ENCODE measurements at places on chromosomes 7 and 10.

DNA sequence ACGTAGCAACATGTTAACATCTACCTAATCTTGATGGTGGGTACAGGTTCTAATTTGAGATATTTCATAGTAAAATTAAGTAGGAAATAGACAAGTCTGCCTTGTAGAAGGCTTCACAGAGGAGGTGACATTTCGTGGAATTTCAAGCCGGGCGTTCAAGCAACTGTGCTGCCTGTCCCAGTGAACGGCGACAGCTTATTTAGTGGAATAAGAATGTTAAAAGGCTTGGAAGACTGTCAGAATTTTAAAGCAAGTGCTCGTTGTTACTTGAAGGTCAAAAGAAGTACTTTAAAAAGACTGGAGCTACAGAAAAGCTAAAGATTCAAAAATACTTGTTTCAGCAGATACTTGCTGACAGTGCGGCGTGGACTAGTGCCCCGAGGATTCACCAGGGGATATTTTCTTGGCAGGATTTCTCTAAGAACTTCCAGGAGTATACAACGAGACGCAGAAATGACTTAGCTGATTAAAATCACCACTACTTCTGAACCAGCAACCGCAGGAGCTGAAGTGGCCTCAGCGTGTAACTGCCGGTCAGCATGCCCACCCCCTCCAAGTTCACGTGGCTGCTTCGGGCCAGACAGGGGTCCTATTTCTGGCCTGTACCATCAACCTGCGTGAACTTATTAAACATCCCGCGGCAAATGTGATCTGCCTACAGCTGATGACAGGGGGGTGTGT is 46.5 kb downstream of the CTBP2 start:
- no peak for DNase-seq

- no peak for DNase-seq
These were observed 40.3 kb downstream of the NEURL1 start for GRCh38 chr10:103533827-103534226.

- DNase-seq = no peak
These were observed 5.4 kb downstream of the PRF1 start for GRCh38 chr10:70596860-70597809.

DNA sequence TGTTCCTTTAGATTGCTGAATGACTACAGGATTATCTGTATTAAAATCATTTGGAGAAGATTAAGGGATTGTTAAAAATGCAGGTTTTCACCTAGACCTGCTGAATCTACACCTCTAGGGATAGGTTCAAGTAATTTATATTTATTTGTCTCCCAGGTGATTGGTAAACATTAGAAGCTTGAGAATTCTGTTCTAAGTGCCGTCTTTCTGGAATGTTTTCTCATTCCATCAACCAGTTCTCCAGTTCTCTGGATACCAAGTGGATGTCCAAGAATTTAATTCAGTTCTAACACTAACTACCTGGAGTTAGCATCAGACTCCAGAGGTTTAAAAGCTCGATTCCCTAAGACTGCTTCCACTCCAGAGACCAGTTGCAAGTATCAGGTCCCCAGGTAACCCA is 110.9 kb downstream of the PRTFDC1 start:
- no peak for DNase-seq

DNA sequence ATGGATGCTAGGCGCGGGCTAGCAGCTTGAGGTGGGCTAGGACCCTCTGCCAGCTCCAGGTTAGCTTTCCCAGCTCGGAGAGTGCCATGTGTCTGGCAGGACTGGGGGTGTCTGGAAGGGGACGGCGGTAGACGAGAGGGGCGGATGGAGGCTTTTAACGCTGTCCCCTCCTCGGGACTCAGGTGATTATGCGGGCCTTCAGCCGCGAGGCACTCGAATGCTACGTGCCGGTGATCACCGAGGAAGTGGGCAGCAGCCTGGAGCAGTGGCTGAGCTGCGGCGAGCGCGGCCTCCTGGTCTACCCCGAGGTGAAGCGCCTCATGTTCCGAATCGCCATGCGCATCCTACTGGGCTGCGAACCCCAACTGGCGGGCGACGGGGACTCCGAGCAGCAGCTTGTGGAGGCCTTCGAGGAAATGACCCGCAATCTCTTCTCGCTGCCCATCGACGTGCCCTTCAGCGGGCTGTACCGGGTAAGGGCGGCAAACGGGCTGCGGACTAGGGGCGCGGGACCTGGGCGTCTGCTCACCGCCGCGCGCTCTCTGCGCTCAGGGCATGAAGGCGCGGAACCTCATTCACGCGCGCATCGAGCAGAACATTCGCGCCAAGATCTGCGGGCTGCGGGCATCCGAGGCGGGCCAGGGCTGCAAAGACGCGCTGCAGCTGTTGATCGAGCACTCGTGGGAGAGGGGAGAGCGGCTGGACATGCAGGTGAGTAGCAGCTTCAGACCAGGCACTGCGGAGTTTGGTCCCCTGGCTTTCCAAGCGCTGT is 1.1 kb downstream of the CYP26A1 start:
- no peak for DNase-seq

GRCh38 chr10:50577010-50577409 is 46.7 kb downstream of the SGMS1 start:
- DNase-seq = no peak

GRCh38 chr7:19427944-19428343 is 280.9 kb downstream of the POLR1F start:
- no peak for DNase-seq

- DNase-seq = no peak
These were observed 178.4 kb downstream of the CPEB3 start for GRCh38 chr10:92112462-92112861.

DNA sequence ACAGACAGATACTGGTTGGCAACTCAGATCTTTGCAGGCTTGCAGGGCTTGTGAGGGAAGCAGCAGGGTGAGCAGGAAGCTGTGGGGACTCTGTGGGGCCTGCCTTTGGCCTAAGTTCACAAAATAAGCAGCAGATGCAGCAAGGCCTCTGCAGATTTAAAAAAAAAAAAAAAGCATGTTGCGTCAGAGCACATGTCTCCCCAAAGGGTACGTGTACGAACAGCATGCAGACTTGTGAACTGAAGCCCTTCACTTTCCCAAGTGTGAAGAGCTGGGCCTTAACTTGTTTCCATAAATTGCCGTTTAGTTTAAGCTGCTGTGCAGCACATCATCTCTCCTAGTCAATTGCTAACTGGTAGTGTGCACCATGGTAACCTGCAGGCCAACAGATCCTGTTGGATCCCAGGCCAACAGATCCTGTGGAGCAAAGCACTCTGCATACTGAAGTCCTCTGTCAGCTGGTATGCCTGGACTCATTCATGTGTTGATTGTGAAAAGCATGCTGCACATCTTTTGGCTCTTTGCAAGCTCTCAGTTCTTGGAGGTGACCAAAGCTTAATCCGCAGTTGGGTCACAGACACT is 10.8 kb upstream of the XPNPEP1 start:
- no peak for DNase-seq

DNA sequence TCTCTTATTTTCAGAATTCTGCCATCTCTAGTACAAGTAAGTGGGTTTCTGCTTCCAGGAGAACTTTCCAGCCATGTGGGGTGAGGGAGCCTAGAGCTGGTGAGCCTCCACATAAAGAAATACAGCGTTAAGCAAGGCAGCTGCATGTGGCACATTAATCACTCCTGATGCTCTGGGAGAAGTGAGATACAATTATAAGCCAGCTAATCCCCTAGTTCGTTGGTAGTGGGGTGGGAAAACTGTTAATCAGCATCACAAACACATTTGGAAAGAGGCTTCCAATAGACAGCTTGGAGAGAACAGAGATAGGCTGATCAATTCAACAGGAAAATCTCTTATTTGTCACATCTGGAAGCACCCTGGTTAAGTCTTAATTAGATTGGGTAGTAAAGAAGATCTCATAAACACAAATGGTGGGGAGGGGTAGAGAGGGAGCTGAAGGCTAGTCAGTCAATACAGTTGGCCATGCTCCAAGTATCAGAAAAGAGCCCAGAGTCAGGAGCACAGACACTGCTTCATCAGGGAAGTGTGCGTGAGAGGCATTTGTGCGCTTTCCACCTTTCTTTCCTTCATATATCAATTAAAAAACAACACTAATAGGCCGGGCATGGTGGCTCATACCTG is 130.6 kb downstream of the SORCS1 start:
- DNase-seq = no peak

- no peak for DNase-seq
These were observed 37.6 kb downstream of the RHOBTB1 start for GRCh38 chr10:60906411-60906810.

DNA sequence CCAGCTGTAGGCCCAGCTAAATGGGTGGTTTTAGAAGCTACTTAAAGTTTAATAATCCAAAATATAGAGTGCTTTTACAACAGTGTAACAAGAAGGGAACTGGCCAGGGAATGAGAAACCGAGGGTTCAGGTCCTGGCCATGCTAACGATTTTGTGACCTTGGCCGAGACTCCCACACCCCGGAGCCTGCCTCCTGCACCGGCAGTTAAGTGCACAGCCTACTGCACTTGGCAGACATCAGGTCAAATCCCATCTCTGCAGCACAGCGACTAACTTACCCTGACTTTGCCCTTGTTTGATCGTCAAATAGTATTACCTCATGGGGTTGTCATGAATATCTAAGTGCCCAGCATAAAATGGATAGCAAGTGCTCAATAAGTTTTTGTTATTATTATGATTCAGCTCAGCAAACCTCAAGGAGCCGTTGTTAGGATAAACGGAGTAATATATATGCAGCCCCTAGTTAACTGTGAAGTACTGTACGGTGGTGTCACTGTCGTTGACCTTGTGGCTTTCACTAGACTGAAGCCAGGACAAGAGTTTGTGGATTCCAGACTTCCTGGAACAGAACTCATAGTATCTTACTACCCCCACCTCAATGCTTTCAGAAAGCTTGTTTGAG is 35.5 kb downstream of the LYZL1 start:
- DNase-seq = no peak

- peak; percentile 31 for DNase-seq
These were observed 72.6 kb upstream of the PDLIM1 start for GRCh38 chr10:95363303-95363912.

DNA sequence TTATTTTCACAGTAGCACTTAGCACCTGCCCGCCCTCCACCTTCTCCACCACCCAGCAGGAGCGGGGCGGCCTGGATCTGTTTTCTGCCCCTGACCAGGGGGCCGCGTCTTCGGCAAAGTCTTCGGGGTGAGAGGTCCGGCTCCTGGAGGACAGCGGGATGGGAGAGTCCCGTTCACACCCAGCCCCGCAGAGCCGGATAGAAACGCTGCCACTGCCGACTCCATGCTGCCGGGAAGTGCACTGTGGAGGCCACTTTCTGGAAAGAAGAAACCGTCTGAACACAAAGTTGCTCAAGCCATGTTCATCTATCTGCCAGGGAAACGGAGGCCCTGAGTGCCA is 14.5 kb upstream of the ZNF273 start:
- DNase-seq = peak; percentile 16

DNA sequence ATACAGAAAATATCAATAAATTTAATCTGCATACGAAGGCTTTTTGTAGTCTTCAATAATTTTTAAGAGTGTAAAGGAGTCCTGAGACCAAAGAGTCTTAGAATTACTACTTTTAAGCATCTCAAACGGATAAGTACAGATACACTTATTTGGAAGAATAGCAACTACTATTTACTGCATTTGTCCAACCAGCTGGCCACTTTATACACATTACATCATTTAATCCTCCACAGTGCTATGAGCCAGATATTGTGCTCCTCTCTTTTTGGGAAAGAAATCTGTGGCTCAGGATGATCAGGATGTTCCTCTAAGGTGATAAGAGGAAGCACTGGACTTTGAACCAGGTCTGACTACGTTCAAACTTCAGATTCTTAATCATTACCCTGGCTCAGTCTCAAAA is 588.6 kb upstream of the LRRTM3 start:
- DNase-seq = no peak

- DNase-seq = no peak
These were observed 149.5 kb upstream of the NPY start for GRCh38 chr7:24134535-24134934.

- no peak for DNase-seq
These were observed 7.7 kb upstream of the CCDC172 start for GRCh38 chr10:116316503-116316902.

DNA sequence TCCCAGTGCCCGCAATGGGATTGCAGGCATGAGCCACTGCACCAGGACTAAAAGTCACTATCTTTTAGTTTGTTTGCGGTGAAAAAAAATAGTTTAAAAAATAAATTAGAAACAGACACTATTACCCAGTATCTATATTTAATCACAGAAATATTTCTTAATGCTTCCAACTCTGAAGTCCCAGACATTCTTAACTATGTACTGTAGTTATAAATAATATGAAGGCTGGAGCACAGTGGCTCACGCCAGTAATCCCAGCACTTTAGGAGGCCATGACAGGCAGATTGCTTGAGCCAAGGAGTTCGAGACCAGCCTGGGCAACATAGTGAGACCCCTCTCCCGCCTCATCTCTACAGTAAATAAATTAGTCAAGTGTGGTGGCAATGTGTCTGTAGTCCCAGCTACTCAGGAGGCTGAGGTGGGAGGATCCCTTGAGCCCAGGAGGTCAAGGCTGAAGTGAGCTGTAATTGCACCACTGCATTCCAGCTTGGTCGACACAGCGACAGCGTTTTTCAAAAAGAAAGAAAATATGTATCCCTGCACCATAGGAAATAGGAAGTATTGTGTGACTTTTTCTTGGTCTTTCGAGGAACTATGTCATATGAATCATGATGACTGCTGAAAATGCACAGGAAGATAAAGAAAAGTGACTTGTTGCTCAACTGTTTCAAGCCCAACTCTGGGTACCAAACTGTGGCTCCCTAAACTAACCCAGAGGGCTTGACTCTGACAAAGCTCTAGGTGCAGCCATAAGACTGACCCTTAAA is 74.9 kb upstream of the STEAP1B start:
- no peak for DNase-seq

DNA sequence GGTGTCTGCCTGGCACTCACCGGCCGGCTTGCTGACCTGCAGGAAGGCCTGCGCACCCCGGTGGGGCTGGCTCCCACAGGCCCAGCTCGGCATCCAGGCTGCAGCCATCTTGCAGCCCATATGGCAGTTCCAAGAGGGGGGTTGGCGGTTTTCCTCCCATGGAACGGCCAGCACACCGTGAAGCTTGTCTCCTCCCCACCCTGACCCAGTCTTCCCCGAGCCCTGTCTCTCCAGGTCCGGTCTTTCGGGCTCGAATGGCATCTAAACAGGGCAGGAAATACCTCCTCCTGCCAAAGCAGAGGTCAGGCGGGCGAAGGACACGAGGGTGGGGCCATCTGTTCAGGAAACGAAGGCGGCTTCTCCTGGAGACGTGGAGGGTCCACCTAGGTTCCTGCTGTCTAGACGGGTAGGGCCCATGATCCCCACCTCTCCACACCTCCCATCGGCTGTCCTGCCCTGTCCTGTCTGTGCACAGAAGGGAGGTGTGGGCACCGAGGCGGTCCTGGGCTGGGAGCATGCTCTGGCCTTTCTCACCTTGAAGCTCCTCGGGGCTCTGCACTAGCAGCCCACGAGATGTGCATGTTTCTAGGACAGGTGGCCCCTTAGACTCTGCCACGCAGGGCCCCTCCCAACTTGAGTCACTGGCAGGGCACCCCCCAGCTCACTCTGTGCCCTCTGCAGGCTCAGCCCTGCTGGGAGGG is 113.7 kb upstream of the DIP2C start:
- DNase-seq = no peak

GRCh38 chr7:48350515-48350914 is 179.3 kb downstream of the ABCA13 start:
- no peak for DNase-seq

- DNase-seq = no peak
These were observed 55.3 kb downstream of the CSGALNACT2 start for GRCh38 chr10:43193496-43194080.

- no peak for DNase-seq
These were observed 52.4 kb upstream of the LRRC17 start for GRCh38 chr7:102860351-102860811.

GRCh38 chr7:135285547-135286233 is 52.1 kb downstream of the STRA8 start:
- no peak for DNase-seq

GRCh38 chr7:73827567-73828106 is 3.2 kb upstream of the CLDN4 start:
- no peak for DNase-seq

GRCh38 chr10:23439452-23439960 is 631 bp downstream of the OTUD1 start:
- no peak for DNase-seq
